Stimulated activated CD4-positive, alpha-beta T cell treated with anti-CD3 and anti-CD28 coated beads, Interleukin-2, amount 100 ng/mL, for 48 hours (primary cell): ENCODE measurements at places on chromosomes 6 and 20.

- peak; percentile 41 for DNase-seq
These were observed 238.5 kb downstream of the ZFAND3 start for GRCh38 chr6:38057994-38058393.

DNA sequence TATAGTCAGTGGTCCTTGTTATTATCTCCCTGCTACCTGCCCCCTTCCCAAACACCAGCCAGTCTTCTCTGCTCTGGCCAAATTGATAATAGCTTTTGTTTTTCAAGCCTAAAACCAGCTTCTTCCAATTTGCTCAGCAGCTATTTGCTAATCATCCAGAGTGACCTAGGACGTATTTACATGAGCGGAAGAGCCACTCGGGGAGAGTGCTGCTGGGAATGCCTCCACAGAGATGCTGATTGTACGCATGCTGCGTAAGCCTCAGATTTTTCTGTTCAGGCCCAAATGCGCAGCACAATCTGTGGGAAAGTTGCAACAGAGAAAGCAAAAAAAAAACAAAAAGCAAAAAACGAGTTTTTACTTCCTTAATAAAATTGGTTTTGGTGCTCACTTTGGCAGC lies 24.4 kb upstream of the ID1 start:
- DNase-seq: no peak

- DNase-seq: no peak
These were observed 112.8 kb downstream of the TOX2 start for GRCh38 chr20:44027343-44028002.

GRCh38 chr6:126824226-126824625 lies 294.2 kb upstream of the RSPO3 start:
- DNase-seq: no peak

GRCh38 chr6:70112716-70113115 lies 190.2 kb downstream of the COL9A1 start:
- DNase-seq: no peak

GRCh38 chr6:129606664-129607063 lies 103.3 kb downstream of the ARHGAP18 start:
- no peak for DNase-seq

GRCh38 chr20:16758454-16759180 lies 10.5 kb downstream of the OTOR start:
- no peak for DNase-seq

GRCh38 chr6:126914172-126914571 lies 204.3 kb upstream of the RSPO3 start:
- no peak for DNase-seq

- DNase-seq: no peak
These were observed 24.9 kb upstream of the NT5E start for GRCh38 chr6:85424981-85425380.

GRCh38 chr6:112272799-112273198 lies 18.4 kb upstream of the LAMA4 start:
- DNase-seq: no peak

GRCh38 chr6:158972241-158973233 lies 27.5 kb downstream of the RSPH3 start:
- DNase-seq: no peak

GRCh38 chr6:108438918-108439317 lies 121.8 kb upstream of the FOXO3 start:
- no peak for DNase-seq

GRCh38 chr6:99412065-99412464 lies 13.0 kb downstream of the PNISR start:
- DNase-seq: no peak

- DNase-seq: no peak
These were observed at the start of gene DOK5 for GRCh38 chr20:54475334-54476168. TSS of gene DOK5 (plus strand) at chr20:54475593. CDS start at chr20:54475947, 354 bp downstream.

DNA sequence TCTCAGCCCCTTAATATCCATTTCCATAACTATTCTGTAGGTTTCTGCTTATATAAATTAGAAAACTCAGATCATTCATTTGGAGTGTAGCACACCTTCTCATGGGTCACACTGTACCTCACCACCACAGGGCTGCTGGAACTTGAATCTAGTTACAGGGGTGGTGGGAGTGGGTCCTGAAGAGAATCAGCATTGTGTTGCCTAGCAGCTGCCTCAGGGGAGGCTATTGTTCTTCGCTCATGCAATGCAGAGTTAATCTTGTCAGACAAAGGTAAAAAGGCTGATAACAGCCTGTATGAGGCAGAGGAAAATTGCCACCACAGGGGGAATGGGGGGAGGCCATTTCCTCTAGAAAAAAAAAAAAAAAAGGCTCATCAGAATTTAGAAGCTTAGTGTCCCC lies 496.0 kb upstream of the ADGRB3 start:
- DNase-seq: no peak

DNA sequence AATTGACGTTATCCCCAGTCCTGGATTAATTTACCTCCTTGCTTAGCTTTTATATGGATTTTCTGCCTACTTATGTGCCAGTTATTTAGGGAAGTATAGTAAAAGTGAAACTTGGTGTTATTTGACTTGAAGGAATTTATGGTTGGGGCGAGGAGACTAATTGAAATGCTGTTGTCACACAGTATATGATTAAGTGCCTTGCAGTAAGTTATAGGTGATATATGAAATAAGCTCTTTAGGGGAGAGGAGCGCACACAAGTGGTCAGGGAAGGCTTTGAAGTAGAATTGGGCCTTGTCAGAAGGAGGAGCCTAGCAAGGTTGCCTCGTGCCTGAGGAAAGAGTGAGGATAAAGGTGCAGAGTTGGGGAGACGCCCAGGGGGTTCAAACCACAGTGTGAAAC lies 20.5 kb downstream of the NCOA7 start:
- DNase-seq: no peak

DNA sequence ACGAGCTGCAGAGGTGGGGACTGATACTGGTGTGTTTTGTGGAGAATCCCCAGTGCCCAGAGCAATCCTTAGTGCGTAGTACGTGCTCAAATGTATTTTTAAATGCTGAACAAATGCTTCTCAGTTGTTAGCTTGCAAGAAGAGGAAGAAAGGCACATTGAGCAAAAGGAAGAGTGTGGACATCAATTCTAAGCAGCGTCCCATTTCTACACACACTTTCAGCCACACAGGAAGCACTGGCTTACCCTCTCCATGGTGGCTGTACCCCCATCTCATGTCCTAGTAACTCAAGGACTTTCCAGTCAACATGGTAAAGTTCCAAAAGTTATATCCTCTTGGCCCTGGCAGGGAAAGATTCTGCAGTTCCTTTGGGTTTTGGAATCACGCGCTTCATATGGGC lies 98.8 kb upstream of the NXT1 start:
- no peak for DNase-seq

- peak; percentile 70 for DNase-seq
These were observed 25.3 kb upstream of the KIF3B start for GRCh38 chr20:32252189-32252588.

GRCh38 chr6:45498591-45498990 lies 120.9 kb upstream of the SUPT3H start:
- DNase-seq: no peak

GRCh38 chr20:32006841-32007786 lies 3.1 kb upstream of the CCM2L start:
- DNase-seq: no peak

DNA sequence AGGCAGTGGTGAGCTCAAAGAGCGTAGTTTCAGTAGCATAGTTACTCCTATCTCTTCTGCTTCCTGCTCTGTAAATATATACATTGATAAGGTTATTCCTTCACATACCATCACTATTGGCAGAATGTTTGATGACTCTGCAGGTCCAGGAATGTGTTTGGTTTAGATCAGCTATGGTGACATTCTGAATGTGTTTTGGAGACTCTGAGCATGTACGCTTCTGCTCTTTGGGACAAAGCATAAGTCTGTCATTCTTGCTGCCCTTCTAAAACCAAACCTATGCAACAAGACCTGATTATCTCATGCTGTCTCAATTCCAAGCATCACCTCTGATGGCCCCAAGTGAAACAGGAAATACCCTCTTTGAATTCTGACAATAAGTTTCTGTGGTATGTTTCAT lies 1074.3 kb downstream of the KIF16B start:
- DNase-seq: no peak

DNA sequence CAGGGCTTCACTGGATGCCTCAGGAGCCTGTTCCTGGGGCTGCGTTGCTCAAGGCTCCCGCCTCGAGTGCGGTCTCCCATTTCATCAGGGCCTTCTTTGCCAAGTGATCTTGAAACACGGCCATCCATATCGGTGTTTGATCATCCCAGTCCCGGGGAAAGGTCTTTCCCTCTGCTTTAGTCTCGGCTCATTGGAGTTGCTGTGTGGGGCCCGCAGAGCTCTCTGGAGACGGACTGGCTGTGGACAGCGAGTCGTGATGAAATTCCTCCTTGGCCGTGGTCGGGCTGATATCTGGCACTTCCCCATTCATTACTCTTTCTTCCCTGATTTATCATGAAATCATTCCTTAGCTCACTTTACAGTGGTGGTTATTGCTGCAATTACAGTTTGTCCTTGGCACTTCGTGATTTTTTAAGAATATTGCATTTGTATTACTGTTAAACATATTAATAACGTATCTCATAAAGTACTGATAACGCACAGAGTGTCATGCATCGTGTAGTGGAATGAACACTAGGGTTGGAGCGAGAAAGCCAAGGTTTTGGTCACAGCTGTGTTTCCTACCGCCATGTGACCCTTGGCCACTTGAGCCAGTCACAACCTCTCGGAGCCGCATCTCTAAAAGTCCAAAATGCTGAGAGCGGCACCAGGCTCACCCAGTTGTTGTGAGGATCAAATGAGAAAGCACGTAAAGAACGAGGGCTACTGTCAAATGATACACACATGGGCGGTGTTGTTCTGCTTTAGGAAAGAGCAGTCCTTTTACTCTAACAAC lies 71.8 kb downstream of the MTHFD1L start:
- DNase-seq: no peak

DNA sequence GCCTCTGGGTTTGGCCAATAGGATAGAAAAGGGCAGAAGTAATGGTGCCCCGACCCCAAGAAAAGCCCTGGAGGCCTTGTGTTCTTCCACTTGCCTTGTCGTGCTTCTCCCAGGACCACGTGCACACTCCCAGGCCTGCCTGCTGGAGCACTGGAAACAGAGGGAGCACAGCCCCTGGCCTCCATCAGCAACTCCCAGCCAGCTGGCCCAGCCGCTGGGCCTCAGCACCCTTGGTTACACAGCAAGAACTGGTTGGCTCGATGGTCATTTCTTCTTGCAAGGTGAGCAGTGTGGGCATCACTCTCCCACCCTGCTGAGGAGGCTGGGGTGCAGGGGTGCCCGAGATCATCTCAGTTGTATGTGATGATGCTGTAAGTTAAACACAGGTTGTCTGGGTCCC lies 69.2 kb upstream of the CST7 start:
- DNase-seq: no peak

DNA sequence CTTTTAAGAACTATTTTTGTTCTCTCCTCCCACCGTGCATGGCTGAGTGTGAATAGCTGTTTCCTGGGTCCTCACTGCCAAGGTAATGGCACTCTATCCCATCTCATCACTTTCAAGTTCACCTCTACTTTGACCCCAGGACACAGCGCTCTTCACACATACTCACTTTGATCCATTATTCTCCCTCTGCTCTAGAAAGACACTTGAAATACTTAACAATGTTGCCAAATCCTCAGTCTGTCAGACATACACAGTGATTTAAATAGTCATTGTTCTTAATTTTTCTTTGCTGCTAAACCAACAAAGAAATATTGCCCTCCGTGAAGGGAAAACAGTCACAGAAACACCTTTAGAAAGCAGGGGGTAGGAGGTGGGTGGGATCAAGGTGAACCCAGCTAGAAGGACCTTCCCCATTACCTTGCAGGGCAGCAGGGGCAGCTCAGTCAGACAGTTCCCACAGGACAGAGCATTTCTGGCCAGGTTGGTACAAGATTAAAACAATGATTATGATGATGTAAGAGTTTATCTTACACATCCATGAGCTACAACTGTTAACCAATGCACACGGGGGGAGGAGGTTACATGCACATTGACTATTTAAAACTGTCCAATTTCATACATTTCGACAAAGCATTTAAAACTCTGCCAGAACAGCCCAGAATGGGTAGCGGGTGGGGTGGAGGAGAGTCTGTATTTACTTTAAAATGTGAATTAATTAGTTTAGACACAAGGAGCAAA lies 2.4 kb downstream of the SLC22A23 start:
- no peak for DNase-seq

DNA sequence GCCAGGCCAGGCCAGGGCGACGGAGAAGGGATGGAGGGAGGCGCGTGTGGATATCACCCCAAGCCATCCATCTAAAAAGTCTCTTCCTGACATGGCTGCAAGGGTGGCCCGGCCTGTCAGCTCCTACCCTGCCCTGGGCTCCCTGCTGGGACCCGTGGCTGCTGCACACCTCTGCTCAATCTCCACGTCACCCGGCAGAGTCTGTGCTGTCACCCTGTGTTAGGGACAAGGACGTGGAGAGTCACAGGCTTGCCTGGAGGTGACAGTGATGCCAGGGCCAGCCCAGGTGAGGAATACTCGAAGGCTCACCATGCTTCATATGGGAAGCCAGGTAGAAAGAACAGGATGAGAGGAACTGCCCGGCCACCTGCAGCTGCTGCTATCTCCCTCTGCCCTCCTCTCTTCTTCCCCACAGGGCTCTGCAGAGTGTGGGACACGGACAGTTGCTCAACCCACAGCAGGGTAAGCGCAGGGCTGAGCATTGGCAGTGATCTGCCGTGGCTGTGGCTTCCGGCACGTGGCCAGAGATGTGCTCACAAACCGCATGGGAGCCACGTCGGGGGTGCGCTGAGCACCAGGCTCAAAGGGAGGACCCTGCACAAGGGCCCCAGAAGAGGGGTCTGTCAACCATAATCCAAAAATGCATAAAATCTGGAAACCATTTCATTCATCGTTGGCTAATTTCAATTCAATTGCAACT lies 214.3 kb downstream of the DLL1 start:
- no peak for DNase-seq

DNA sequence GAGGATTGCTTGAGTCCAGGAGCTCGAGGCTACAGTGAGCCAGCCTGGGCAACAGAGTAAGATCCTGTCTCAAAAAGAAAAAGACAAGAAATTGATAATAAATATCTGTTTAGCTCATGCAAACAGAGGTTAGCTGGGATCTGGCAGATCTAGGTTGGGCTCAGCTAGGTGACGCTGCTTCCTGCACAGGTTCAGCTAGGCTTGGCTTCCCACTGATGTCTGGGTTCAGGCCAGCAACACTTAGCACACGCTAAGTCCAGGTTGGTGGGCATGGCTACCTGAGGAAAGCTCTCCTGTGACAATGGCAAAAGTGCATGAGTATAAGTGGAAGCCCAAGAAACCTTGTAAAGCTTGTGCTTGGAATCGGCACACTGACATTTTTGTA lies 48.7 kb downstream of the RIN2 start:
- no peak for DNase-seq

DNA sequence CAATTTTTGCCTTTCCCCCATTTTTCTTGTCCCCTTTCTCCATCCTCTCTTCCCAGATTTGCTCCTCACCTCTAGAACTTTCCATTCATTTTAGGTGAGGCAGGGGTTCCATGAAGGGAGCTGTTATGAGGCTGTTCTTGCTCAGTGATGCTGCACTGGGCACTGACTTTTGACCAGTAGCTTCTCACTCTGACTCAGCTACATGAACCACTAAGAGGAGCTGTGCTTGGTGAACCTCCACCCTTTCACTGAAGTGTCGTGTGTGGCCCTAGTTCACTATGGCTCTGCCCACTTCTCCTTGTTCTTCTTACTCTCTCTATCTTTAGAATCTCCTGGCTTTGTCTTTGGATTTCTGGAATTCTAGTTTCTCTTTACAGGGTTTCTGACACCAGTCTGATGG lies 307.1 kb upstream of the RNF24 start:
- no peak for DNase-seq
